ENCODE measurements at places on chromosomes 11 and 22.

GRCh38 chr11:122126024-122126688 lies 10.1 kb upstream of the BLID start:
- no peak for DNase-seq

DNA sequence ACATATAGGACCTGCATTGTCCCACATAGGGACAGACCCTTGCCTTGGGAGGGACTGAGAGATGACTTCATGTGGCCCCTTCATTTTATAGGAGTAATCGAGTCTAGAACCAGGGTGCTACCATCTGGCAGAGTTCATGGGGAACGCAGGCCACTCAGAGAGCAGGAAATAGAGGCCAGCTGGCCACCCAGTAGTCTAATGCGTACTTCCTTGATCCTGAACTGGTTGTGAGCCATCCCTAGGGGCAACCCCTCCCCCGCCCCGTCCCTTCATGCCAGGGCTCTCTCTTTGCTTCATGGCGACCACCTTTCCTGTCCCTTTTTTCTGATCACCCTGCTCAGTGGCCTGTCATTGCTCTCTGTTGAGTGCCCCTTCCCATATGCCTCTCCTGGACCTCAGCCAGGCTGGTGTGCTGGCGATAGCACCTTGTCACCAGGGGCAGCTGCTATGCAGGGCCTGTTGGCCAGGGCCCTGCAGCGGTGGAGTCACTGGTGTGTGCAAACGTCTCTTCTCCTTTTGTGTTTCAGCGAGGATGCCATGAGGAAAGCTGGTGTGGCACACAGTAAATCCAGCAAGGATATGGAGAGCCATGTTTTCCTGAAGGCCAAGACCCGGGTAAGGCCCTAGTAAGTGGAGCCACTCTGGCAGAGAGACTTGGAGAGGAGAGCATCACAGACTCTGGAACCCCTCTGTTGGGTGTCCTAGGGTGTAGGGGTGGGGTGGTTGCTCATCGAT lies 29.3 kb downstream of the MED15 start:
- DNase-seq = no peak

GRCh38 chr11:2109541-2110019 lies 29.6 kb downstream of the IGF2 start:
- DNase-seq = no peak

- DNase-seq = no peak
These were observed 24.0 kb downstream of the CSF2RB start for GRCh38 chr22:36937319-36938027.

GRCh38 chr22:48943567-48944432 lies 883.9 kb downstream of the BRD1 start:
- DNase-seq = no peak

GRCh38 chr11:2194877-2195755 lies 23.5 kb upstream of the TH start:
- DNase-seq = no peak

DNA sequence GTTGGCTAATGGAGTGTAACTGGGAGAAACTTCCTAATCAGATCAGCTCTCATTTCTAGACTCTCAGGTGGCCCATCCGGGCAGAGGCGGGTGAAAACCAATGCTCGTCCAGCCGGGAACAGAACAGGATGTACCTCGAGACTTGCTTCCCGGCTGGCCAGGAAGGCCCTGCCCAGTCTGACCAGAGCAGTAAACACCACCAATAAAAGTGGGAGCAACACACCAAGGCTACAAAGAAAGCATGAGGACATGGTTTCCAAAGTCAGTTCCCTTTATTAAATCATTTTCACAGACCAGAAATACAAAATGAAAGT lies 940 bp upstream of the TNKS1BP1 start:
- DNase-seq = no peak

DNA sequence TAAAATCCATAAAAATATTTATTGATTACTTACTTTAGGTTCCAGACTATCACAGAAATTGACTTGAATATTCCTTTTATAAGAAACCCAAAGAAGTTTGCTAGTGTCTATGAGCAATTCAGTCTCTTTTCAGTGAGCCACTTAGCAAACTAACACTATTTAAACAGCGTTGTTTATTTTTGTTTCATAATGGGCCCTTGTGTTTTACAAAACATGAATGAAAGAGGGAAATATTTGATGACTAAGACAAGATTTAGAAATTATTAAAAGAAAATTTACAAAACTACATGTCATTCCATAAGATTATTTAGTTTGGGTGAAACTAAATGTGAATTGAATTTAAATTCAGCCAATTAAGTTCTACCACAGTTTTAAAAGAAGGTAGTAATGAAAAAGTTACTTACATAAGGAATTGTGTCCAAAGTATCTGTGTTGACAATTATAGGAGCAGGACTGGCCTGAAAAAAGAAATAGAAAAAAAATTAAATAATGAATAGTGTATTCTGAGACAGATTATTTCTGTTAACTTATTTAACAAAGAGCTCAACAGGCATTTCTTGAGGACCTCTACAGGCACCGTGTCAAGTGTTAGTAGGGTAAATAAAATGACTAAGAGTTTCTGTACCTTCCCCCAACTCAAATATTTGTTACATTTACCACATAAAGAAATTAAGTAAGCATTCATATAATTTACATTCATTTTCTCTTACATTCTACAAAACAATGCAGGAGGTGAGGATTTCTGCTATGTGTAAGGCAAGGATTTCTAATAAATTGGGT lies 964.9 kb upstream of the CCDC90B start:
- no peak for DNase-seq

DNA sequence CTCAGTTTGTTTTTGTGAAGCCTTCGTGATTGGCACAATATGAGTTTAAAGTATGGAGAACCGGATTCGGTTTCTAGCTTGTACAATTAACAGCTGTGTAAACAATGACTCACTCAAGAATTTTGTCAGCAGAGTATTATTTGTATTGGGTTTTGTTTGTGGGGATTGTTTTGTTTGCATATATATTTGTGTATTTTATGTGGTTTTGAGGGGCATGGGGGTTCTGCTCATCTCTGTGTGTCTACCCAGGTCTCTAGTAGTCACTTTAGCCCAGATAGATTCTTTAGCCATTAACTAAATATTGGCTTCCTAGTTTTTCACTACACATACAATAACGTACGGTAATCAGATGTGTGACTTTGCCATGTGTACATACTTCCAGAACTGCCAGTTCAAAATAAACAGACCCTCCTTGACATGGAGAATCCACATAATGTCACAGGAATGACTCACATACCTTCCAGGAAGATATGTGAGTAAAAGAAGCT lies 7.5 kb upstream of the MS4A7 start:
- no peak for DNase-seq

DNA sequence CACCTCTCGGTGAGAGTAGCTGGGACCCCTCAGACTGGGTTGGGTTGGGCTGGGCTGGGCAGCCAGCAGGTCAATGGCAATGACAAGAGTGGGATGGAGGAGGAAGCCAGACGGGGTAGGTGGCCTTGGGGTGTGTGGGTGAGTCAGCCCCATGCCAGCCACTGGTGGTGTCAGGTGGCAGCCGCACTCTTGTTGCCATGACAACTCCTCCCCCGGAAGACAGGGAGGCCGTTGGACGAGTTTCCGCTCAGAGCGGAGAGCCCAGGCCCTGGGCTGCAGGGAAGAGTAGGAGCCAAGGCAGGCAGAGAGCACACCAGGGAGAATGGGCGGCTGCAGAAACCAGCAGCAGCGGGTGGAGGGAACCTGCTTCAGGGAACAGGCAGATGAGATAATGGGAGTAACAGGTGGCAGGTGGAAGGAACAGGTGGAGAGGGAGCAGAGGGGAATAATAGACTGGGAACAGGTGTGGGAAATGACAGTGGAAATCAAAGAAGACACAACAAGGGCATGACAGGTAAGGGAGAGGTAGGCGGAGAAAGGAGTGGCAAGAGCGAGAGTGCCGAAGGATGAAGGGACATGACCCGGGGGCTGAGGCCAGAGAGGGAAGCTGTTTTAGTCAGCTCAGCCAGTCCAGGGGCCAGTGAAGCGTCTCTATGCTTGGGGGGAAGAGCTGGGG lies 8.7 kb downstream of the SPTBN2 start:
- peak; percentile 22 for DNase-seq

DNA sequence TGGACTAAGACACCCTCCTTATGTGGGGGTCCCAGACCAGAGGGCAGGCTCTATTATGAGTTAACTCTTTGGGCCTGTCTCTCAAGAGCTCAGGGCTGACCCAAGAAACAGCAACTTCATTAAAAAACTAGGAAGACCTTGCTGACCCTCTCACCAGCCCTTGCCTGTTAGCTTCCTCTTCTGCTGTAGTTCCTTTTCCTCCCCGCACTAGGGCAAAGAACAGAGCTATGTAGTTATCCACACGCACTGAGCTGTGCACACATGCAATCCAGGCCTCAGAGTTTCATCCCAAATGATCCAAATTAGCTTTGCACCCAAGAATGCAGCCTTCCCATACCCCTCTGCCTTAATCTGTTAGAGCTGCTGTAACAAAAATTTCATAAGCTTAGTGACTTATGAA lies 539.6 kb upstream of the CADM1 start:
- no peak for DNase-seq

DNA sequence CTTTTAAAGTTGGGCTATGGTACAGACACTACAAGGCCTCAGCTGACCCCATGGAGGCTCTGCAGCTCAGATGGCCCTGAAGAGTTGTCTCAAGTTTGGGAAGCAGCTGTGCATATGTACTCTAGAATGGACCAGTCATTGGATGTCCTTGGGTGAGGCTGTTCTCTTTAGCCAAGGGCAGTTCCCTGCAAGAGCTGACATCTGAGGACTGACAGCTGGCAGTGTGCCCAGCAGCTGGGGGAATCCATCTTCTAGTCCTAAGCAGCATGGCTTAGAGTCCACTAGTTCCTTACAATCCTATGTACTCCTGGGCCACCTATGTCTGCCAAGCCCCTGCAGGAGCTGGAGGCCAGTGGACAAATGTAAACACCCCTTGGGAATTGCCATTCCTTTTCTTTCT lies 76.5 kb downstream of the C11orf91 start:
- no peak for DNase-seq

- no peak for DNase-seq
These were observed 188.2 kb upstream of the TBCEL start for GRCh38 chr11:120835601-120836228.

- DNase-seq = no peak
These were observed 15.7 kb downstream of the NAP1L4 start for GRCh38 chr11:2976294-2977063.

GRCh38 chr11:83642500-83642899 lies 356.3 kb upstream of the CCDC90B start:
- DNase-seq = no peak

DNA sequence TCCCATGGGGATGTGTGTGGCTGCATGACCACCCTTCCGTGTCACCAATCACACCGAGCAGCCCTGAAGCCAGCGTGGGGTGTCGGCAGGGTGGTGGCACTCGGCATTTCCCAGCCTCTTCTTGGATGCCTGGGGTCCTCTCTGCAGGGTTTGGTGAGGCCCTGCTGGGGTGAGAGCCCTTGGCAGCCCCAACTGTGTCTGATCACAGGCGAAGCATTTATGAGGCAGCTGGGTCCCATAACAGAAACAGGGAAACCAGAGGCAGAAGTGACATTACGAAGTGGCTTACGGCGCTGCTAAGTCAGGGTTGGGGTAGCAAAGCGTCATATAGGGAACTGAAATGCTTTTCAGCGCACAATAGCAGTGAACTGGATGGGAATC lies 92.3 kb upstream of the SEPTIN5 start:
- DNase-seq = no peak

- DNase-seq = no peak
These were observed 19.3 kb upstream of the CBX7 start for GRCh38 chr22:39171623-39172264.

GRCh38 chr11:100203789-100204188 lies 483.3 kb upstream of the ARHGAP42 start:
- no peak for DNase-seq
